Activated CD4-positive, alpha-beta memory T cell treated with anti-CD3 and anti-CD28 coated beads for 36 hours (primary cell): ENCODE measurements at places on chromosomes 13 and 19.

DNA sequence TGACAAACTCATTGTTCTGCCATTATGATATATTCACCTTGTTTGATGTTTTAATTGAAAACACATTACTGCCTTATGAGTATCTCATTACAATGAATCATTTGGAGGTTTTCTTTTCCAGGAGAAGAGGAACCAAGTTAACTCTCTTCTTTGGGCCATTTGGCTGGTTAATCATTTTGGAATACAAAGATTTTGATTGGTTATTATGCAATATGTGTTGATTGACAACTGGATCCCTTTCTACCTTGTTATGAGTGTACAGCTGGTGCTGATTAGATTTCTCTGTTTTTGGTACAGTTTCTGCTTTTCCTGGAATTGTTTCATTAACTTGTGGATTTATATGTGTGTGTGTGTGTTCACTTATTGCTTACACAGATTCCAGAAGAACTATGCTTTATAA, 49.2 kb upstream of the RGCC start:
- no peak for DNase-seq

DNA sequence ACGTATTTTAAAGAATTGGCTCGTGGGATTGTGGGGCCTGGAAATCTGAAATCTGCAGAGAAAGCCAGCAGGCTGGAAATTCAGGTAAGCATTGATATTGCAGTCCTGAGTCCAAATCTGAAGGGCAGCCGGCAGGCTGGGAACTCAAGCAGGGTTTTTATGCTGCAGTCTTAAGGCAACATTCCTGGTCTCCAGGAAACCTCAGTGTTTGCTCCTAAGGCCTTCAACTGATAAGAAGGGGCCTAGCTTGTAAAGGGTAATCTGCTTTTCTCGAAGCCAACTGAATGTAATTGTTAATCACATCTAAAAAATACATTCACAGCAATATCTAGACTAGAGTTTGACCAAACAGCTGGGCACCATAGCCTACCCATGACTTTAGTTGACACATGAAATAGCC, 154.4 kb downstream of the EFNB2 start:
- no peak for DNase-seq

- no peak for DNase-seq
Measured at GRCh38 chr13:51687947-51688714, 103.9 kb downstream of the WDFY2 start.

DNA sequence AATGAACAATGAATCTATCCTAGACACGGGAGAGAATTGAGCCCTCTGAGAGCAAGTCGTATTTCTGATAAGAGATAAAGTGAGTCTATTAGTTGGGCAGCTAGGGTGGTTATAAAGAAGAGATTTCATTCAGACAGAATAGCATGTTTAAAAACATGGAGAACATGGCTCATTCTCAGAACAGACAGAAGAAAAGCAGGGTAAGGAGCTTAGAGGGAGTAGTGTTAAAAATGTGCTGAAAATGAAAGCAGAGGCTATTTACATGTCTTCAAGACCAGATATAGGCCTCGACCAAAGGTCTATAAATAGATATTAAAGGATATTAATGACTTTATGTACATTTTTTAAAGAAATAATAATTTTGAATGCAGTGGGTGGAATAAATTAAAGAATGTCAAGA, 149.5 kb downstream of the SLITRK1 start:
- DNase-seq = no peak

GRCh38 chr19:35828692-35829301, 16.2 kb upstream of the PRODH2 start:
- peak; percentile 66 for DNase-seq

DNA sequence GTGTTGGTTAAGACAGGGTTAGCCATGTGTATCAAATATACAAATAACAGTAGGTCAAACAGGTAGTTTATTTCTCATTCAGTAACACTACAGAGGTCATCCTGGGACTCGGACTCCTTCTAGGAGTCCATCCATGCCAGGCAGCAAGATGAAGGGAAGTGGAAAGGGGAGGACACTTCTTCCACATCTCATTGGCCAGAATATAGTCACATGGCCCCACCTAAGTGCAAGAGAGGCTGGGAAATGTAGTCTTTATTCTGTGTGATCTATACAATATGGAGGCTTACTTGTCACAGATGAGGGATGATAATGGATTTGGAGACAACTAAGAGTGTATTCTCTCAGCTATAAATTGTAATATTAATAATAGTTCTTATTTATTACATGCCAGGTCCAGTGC, 31.1 kb downstream of the RDH8 start:
- DNase-seq = no peak

- DNase-seq = no peak
Measured at GRCh38 chr19:39307046-39307821, 11.0 kb downstream of the IFNL1 start.

DNA sequence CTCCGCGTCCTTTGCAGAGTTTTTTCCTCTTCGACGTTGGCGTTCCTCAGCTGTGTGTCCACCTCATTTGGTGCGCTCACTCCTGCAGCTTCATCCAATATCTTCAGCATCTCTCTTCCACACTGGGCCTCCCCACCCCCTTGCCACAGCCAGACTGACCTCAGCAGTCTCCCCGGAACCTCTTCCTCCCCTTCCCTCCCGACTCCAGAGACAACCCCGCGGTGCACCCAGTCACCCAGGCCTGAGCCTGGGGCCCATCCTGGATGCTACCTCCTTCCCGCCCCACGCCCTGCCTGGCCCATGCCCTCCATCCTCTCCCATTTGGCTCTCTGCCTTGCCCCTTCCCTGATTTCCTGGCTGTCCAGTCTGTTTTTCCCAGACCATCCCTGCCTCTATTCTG, 8.1 kb upstream of the C5AR2 start:
- no peak for DNase-seq

DNA sequence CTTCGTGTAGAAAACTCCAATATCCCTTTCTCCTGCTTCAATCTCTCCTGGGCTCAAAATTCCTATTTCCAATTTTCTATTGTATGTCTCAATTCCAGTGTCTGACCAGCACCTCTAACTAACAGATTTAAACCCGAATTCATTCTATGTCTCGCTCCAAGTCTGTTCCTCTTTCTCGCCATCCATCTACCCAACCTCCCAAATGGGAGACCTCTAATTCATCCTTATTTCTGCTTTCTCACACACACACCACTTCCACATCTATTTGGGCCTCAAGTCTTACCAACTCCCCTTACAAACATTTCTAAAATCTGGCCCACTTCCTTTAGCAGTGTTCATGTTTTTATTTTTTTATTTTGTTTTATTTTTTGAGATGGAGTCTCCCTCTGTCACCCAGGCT, 53.3 kb downstream of the MBD3L2B start:
- no peak for DNase-seq

- DNase-seq = no peak
Measured at GRCh38 chr13:73210218-73210883, 151.5 kb downstream of the KLF5 start.

DNA sequence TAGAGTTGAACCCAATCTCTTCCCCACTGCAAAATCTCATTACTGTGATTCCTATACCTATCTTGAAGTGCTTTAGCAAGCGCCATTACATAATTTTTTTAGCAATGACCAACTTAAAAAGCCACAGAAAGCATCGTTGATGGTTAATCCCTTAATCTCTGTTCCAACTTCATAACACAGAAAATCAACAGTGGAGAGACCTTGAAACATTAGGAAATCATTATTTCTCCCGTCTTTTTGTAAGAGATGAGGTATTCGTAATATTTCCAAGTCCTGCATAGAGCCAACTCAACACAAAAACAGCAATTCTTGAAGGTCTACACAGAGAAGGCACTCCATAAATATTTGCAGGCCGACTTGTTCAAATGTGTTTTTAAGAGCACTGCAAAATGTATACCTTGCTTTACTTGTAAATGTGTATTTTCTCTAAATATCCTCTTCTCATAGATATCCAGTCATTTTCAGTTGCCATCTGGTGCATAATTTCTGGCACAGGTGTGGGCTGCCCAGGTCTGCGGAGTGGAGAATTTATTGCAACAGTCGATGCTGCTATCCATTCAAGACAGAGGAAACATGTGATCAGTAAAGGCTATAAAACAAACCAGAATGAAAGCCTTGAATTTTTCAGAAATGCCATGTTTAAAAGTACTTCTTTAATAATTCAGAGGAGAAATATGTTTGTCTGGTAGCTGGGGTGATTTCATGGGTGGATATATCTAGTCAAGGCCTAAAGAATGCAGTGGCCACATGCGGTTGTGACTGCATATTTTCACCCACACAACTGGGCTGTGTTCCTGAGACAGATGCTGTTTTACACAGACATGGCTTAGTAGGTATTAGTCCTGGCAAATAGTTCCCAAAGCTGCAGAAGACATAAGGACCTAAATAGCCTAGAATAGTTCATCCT, 234.3 kb upstream of the STARD13 start:
- no peak for DNase-seq

- no peak for DNase-seq
Measured at GRCh38 chr19:47854459-47854858, 4.6 kb upstream of the TPRX2 start.

DNA sequence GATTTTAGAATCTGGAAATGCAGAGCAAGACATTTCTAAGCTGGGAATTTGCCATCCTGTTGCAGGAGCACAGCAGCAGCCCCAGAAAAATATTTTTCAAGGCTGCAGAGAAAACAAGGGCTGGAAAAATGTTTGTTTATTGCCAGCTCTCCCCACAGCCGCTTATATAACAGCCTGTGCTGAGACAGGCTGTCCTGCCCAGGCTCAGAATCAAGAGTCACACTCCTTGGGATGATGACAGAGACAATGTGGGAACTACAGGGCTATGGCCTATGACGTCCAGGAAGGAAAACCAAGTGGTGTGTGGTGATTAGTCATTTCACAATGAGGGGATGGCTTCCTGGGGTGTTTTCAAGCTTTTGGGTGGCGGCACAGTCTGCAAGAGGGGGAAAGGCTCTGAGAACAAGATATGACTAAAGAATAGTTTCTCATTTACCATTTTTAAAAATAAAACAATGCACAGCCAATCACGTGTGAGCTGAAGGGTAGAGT, 136.3 kb upstream of the SERP2 start:
- DNase-seq = peak; percentile 52

GRCh38 chr19:18009412-18010066, 1.6 kb downstream of the ARRDC2 start:
- peak; percentile 60 for DNase-seq

- DNase-seq = peak; percentile 80
Measured at GRCh38 chr19:51097166-51097738, 11.0 kb downstream of the CTU1 start.

- no peak for DNase-seq
Measured at GRCh38 chr13:30318026-30318425, 10.7 kb upstream of the KATNAL1 start.

DNA sequence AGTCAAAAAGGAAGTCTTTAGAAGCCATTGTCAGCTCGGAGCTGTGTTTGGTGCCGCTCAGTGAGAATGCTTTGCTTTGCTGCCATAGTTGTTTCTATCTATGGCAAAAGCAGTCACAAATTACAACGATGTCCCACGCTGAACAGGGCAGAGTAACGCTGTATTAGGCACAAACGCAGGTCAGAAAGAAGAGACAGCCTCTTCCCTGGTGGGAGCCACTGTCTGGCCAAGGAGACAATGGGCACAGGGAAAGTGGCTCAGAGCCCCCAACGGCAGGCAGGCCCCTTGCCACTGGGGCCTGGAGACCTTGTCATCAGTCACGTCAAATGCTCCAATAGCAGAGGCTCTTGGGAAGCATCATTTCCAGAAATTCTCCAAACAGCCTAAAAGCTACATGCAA, 244.2 kb downstream of the TEX29 start:
- DNase-seq = no peak

DNA sequence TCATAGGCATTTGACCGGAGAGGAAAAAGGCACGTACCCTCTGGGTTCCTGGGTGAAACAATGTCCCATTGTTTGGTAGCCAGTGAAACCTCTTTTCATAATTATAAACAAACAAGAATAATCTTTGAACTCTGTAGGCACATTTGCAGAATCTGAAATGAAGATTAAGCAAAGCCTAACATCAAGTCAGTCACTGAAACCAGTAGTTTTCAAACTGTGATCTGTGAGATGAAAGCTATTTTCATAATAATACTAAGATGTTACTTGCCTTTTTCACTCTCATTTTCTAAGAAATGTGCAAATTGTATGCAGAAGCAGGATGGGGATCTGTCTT, 105.4 kb downstream of the WDFY2 start:
- no peak for DNase-seq

DNA sequence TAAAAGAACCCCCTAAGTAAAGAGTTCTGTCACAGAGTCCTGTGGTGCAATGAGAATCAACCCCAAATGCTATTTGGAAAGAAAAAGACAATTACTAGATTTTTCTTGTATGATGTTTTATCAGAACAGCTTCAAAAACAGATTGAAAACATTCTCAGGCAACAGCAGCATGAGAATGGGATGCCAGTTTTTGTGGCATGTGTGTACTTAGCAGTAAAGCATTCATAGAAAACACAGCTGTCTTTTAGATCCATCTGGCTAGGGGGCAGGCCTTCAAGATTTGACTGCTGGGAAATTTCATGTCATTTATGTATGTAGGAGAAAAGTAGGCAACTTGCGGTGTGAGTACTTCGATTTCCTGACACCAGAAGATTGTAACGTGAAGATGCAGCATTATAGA, 170.5 kb upstream of the HTR2A start:
- DNase-seq = no peak

DNA sequence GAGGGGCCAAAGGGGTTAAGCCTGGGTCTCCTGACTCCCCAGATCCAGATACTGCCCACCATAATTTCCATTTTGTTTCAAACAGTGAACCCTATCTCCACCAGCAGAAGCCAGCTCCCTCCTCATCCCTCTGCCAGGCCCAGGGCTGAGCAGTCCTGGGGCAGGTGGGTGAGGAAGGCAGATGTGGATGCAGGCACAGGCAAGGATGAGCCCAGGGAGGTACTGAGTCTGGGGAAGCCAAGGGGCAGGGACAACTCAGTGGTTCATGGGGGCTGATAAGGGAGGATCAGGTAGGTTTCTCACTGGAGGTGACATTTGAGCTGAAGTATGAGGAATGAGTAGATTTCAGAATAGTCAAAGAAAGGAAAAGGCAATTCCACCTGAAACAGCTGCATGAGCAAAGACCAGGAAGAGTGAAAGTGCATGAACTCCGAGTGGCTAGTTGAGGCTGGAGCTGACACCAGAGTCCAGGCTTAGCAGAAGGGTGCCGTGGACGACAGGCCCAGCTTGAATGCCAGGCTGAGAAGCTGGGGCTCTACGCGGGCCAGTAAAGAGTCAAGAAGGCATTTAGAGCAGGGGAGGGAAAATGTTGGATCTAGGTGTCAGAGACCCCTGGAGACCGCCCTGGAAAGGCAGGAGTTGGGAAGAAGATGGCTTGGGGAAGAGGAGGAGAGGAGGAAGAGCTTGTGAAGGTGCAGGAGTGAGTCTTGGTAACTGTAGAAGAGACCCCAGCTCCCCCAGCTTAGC, 10.3 kb downstream of the CIC start:
- DNase-seq = no peak

GRCh38 chr19:27734496-27735220, 1478.3 kb downstream of the UQCRFS1 start:
- DNase-seq = no peak

- DNase-seq = peak; percentile 37
Measured at GRCh38 chr13:30308548-30308947, 1.2 kb upstream of the KATNAL1 start.
